Activated CD4-positive, alpha-beta T cell treated with anti-CD3 and anti-CD28 coated beads, Interleukin-2, amount 50 U/mL, for 24 hours (primary cell): ENCODE measurements at places on chromosomes 6 and 20.

DNA sequence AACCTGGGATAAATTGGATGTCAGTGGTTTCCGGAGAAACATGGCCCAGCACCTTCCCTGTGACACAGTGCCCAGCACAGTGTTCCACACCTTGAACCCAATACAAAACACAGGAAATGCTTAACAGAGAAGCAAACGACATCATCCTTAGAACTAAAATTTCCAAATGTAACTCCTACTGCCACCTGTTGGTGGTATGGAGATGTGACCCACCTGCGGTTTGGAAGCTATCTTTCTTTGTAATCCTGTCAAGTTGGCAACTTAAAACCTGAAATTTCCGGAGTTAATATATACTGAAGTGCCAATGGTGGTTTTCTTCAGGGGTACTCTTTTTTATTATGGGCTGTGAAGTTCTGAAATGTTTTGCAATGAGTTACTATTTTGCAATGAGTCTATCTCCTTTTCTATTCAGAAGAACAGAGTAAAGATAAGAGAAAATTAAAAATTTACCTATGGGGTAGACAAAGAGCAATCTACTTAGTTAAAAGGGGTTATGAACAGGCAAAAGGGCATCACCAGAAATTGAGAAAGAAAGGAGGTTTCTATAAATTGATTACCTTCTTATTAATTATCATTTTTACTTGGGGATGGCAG lies 658.8 kb downstream of the PTPRT start:
- no peak for DNase-seq

- DNase-seq = no peak
These were observed 296.3 kb downstream of the LRFN2 start for GRCh38 chr6:40290816-40291215.

- no peak for DNase-seq
These were observed 261.1 kb upstream of the CITED2 start for GRCh38 chr6:139635401-139636130.

DNA sequence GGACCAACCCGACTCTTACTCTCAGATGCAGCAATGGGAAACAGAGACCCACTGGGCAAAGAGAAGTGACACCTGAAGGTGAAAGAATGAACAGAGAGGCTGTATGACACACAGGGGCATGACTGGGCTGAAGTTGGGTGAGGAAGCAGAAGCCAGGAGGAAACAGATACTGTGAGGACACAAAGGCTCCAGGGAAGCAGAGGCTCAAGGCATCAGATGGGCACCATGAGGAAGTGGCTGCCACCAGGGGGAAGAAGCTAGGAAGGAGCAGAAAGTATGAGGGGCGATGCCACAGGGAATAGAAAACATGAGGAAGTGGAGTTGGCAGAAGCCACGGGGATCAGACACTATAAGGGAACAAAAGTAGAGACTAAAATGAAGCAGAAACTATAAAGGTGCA lies 30.9 kb upstream of the OCSTAMP start:
- DNase-seq = no peak

- no peak for DNase-seq
These were observed 55.9 kb upstream of the UBR2 start for GRCh38 chr6:42507901-42508300.

- DNase-seq = no peak
These were observed 62.8 kb upstream of the CTNNBL1 start for GRCh38 chr20:37630993-37631392.

- no peak for DNase-seq
These were observed 90.6 kb upstream of the NAA20 start for GRCh38 chr20:19926591-19926990.

- DNase-seq = peak; percentile 55
These were observed 106.5 kb downstream of the ATP9A start for GRCh38 chr20:51661609-51662178.

GRCh38 chr6:26258212-26258977 lies 106.6 kb upstream of the BTN3A2 start:
- DNase-seq = no peak

- DNase-seq = no peak
These were observed 2.0 kb upstream of the COL10A1 start for GRCh38 chr6:116127771-116128493.

DNA sequence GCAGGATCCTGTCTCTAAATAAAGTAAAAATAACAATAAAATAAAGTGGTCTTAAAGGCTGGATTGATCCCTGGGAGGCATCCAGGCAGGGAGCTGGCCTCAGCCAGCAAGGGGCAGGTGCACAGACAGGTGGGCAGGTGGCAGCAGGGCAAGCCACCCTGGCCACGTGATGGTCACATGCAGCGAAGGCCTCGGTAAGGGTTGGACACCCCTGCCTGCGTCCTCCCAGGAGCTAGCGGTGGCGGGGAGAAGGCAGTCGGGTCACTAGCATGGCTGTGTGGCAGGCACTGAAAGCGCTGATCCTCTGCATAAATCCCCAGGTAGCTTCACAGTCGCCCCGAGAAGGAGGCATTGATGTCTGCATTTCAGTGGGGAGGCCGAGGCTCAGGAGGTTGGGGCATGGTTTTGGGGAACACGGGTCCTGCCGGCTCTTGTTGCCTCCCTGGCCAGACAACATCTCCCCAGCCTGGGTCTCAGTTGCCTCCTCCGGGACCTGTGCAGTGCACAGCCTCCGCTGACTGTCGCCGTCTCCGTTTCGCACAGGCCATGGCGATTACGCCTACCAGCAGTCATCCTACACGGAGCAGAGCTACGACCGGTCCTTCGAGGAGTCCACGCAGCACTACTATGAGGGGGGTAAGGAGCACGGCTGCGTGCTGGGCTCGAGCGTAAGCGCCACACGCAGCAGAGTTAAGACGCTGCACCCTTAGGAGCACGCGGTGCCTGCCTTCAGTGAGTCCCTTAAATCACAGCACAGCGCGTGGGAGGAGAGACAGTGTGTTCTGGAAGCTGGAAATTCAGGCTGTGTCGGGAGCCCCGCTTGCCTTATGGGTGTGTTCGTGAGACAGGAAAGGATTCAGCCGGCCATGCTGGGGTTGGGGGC lies 17.7 kb upstream of the MTG2 start:
- no peak for DNase-seq

- DNase-seq = no peak
These were observed 38.6 kb downstream of the ZHX3 start for GRCh38 chr20:41278936-41279335.

DNA sequence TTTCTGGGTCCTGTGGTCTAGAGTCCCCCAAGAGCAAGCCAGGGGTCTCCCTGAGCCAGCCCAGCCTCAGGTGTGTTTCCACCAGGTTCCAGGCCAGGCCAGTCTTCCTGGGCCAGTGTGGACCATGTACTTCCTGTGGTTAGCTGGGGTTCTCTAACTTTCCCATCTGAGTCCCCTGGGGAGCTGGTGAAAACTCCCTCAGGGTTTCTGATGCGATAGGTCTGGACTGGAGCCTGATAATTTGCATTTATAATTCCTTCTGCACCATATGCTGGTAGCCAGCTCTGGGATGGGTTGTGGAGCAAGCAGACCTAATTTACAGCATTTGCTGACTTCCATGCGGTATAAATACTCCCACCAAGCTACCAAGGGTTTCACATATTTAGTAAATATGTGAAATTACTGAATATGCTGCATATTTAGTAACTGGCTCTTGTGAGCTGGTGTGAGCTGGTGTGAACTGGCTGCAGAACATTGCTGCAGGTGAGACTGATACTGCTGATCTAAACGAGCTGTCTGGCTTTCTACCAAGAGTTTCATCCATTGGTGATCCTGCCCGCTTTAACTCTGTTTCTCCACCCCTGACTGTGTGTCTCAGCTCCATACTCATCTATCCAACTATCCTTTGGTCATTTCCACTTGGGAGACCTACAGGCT lies 62.6 kb downstream of the RIN2 start:
- DNase-seq = no peak

- no peak for DNase-seq
These were observed 3.4 kb upstream of the DLL1 start for GRCh38 chr6:170294298-170294730.

- no peak for DNase-seq
These were observed 184.1 kb upstream of the SULF2 start for GRCh38 chr20:47969426-47969825.

DNA sequence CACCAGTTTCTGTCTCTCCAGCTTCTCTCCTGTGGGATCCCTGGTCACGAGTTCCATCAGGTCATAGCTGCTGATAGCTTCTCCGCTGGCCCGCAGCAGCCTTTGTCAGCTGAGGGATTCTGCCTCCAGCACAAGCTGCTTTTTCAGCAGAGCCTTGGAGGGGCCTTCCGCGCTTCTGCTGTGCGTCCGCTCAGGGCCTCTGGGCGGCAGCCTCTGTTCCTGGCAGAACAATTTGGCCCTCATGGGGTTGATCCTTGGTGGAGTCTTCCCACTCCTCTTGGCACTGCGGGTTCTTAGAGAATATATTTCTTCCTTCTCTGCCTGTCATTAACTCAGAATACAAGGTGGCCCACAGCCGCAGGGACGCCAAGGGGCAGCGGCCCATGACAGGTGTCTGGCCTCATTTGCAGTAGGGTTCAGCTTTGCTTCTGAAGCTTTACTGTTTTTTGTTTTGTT lies 158.8 kb downstream of the DTNBP1 start:
- no peak for DNase-seq

DNA sequence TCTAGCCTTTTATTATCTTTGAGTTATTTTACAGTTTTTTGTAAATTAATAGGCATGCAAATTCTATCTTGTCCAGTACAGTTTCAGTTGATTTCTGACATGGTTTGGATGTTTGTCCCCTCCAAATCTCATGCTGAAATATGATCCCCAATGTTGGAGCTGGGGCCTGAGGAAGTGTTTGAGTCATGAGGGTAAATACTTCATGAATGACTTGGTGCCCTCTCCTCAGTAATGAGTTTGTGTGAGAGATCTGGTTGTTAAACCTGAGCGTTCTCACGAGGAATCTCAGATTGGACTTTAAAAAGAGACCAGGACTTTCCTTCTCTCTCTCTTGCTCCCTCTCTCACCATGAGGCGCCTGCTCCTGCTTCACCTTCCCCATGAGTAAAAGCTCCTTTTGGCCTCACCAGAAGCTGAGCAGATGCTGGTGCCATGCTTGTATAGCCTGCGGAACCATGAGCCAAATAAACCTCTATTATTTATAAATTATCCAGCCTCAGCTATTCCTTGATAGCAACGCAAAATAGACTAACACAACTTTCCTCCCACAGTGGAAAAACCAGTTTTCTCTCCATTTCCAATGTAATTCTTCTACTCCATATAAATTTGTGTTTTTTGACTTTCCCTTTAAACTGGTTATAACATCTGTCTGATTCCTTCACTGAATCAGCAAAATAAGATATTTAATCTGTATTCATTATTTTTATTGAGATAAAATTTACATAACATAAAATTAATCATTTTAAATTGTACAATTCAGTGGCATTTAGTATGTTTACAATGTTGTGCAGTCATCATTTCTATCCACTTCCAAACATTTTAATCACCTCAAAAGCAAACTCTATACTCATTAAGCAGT lies 78.7 kb upstream of the PRSS16 start:
- no peak for DNase-seq

DNA sequence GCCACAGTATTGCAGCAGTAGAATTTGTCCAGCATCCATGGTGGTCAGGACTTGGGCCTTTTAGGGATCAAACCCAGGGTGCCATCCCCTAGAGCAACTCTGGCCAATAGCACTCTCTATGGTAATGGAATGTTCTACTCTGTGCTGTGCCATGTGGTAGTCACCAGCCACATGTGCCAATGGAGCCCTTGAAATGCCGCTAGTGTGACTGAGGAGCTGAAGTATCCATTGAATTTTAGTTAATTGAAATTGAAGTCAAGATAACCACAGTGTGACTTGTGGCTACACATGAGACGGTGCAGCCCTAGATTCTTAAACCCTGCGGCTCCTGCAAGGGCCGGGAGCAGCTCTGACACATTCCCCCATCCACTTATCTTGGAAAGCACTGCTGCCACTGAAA lies 54.6 kb downstream of the SLC2A10 start:
- no peak for DNase-seq

GRCh38 chr6:150150821-150151646 lies 8.2 kb downstream of the PPP1R14C start:
- DNase-seq = no peak

DNA sequence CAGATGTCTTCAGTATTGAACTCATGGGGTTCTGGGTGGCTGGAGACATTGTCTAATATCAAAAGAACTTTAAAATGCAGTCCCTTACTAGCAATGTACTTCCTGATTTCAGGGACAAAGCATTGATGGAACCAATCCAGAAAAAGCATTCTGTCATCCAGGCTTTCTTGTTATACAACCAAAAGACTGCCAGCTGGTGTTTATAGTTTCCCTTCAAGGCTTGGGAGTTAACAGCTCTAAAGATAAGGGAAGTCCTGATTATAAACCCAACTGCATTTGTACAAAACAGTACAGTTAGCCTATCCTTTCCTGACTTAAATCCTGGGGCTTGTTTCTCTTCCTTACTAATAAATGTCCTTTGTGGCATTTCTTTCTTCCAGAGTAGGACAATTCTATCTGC lies 160.0 kb downstream of the COL21A1 start:
- DNase-seq = no peak

DNA sequence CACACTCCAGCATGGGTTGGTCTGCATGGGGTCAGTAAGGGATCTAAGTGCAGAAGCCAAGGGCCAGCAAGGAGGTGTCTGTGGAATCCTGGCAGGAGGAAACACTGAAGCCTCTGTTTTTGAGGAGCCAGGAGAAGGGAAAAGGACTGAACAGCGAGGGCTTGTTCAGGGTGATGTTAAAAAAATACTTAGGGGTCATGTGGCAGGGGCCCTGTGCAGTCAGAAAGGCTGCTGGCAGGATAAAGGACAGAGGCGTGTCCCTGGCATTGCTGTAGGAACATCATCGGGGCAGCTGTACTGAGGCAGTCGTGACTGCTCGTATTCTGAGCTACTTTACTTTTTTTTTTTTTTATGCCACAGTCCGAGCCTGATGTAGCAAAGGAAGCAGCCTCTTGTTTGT lies 127.1 kb upstream of the ZFP64 start:
- no peak for DNase-seq

- no peak for DNase-seq
These were observed 85.8 kb downstream of the ZFP64 start for GRCh38 chr20:52105442-52106422.

DNA sequence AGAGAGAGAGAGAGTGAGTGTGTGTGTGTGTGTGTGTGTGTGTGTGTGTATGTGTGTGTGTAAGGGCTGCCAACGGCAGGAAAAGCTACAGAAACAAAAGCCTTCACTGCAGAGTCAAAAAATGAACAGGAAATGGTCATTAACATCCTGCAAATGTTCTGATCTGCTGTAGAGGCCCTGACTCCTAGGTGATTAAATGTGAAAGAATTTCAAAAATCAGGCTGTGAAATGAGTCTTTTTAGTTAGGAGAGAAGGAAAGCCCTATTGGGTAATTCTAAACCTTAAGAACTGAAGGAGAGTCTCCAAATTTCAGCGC lies 166.5 kb upstream of the MYLIP start:
- DNase-seq = no peak

GRCh38 chr6:129686941-129687627 lies 22.9 kb downstream of the ARHGAP18 start:
- peak; percentile 24 for DNase-seq

- no peak for DNase-seq
These were observed 91.1 kb downstream of the UST start for GRCh38 chr6:148837941-148838340.
